AG09319 (cell line): ENCODE measurements at places on chromosomes 6 and 20.

- no peak for DNase-seq
Observed at GRCh38 chr20:54088430-54088829, 18.0 kb upstream of the BCAS1 start.

- no peak for DNase-seq
Observed at GRCh38 chr6:8060346-8060745, 3.8 kb downstream of the BLOC1S5 start.

DNA sequence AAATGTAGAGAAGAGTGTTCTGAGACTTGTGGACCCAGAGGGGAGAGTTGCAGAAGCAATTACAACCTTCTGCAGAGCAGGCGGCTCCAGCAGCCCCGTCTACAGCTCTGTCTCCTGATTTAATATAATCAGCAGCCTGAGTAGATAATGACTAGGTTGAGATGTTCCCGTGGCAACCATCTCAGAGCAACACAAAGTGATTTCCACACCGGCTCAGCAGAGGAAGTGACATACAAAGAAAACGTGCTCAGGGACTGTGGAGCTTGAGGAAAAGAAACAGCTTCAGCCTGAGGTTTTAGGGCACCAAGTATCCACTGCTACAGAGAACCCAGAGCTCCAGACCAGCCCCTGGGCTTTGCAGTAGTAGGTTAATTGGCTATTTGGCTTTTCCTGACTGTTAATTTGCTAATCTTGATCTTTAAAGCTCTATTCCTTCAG, 136.4 kb downstream of the MTFR2 start:
- peak; percentile 77 for DNase-seq

GRCh38 chr6:169171016-169171415, 82.6 kb downstream of the THBS2 start:
- no peak for DNase-seq

DNA sequence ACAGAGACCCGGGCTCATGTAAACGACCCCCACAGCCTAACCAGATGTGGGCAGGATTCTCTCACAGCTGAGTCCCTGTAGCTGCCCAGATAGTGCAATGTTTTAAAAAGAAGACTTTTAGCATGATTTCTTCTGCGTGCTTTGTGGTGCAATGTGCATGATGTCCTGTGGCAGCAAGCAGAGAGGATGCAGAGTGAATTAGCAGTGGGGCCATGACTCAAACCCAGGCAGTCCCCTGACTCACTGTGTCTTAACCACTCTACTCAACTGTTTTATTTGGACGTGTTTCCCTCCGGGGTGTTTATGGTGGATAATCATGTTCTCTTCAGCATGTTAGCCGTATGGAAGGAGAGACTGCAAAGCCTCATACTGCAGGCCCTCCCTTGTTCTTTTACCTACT, 247.9 kb downstream of the SLC24A3 start:
- no peak for DNase-seq

DNA sequence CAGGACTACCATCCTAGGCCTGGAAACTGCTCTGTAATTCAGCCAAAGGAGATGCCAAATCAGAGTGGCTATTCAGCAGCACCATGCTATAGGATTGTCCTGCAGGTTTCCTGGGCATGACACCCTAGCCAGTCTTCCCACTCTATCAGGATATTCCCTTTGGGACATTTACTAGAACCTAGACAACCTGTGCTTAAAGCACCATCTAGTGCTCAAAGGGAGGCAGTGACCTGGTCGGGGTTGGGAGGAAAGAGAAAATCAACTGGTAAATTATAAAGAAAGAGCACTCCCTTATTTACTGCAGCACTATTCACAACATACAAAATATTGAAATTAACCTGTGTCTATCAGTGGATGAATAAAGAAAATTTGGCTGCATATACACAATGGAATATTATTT, 67.2 kb upstream of the SMLR1 start:
- no peak for DNase-seq

DNA sequence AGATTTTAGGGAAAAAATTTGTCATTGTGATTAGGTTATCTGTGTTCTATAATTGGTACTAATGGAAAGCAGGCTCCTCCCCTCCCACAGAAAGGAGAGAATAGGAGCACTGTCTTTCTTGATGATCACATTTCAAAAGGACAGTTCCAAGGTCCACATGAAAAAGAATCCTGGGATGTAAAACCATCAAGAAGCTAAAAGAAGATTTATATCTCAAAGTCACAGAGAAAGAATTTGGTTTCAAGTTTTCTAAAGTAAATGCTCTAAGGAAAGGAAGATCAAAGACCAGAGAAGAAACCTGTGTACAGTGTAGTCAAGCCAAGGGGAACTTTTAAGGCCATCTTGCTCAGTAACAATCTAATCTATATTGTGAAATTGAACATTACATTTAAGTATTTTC, 652.7 kb upstream of the HS3ST5 start:
- no peak for DNase-seq

- no peak for DNase-seq
Observed at GRCh38 chr6:115908906-115909559, 151.7 kb downstream of the FRK start.

- DNase-seq = no peak
Observed at GRCh38 chr6:32967151-32968091, 973 bp upstream of the BRD2 start.

- no peak for DNase-seq
Observed at GRCh38 chr6:24953726-24954125, 18.0 kb upstream of the RIPOR2 start.

GRCh38 chr6:125445054-125445453, 143.3 kb upstream of the HDDC2 start:
- DNase-seq = no peak
